ENCODE measurements at places on chromosomes 2 and 18.

DNA sequence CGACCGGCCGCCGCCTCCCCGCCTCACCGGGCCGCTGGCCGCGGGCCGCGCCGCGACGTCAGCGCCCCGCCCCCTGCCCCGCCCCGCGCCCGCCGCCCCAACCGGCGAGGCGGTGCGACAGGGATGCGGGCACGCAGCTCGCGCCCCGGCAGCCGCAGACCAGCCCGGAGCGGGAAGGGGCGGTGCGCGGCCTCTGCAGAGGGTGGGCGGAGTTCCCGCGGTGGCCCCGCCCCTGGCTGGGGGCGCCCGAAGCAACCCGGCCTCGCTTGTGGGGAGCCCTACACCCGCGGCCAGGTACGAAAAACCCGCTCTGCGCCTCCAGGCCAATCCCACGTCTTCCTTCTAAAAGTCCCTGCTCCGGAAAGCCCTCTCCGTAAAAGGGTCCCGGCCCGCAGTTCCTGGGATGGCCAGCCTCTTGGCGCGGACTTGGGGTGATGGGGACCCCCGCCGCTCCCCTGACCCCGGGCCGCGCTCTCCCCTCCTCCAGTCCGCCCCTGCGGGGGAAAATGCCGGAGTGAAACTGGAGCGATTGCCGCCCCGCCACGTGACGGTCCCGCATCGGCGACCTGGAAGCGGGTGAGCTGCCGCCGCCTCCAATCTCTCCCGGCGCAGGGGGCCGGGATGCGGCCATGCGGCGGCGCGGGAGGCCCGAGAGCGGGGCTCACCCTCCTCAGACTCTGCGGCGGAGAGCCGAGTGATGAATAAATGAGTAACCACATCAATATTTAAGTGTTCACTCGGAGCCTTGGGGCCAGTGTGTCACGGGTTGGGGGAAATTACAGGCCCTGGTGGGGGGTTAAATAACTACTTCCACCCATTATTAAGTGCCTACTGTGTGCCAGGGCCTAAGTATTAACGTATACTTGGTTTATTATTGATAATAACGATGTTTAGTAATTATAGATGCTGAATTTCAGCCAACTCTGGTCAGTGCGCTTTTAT is at the start of gene RAB11FIP5:
Gene RAB11FIP5 (minus strand): TSS at position 36 of the 942 bp plus-strand sequence. CDS start 171 bp downstream, outside the sequence.
- peak; percentile 75 for DNase-seq

- DNase-seq = no peak
Measured at GRCh38 chr2:210515911-210516310, 39.4 kb upstream of the LANCL1 start.

GRCh38 chr2:647691-648231 is 29.4 kb downstream of the TMEM18 start:
- no peak for DNase-seq

DNA sequence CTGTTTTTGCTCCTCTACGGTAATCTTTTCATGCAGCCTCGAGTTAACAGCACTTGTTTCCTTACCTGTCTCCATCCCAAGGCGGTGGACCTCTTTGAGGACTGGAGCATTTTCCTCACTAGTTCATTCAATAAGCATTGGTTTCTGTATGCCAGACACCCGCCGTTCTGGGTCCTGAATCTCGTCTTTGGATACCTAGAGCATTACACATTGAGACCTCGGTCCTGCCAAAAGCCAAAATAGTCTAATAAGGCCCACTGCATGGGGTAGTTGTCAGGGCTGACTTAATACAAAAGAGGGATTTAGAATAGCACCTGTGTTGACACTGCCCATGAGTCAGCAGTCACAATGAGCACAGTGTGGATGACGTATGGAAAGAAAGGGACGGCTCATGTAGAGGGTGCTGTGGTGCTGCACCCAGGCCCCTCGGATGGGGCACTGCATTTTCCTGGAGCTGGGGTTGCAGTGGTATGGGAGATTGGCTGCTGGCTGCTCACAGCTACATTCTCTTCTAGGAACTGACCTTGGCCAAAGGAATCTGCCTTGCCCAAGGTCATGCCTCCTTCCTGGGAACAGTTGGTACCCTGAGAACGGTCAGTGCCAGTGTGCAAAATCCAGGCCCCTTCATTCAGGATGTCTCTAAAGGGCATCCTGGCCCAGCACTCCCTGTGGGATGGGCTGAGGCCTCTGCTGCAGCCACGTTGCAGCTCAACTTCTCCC is 126.9 kb upstream of the NCK2 start:
- no peak for DNase-seq

GRCh38 chr18:52175406-52175805 is 164.6 kb upstream of the DCC start:
- DNase-seq = no peak

DNA sequence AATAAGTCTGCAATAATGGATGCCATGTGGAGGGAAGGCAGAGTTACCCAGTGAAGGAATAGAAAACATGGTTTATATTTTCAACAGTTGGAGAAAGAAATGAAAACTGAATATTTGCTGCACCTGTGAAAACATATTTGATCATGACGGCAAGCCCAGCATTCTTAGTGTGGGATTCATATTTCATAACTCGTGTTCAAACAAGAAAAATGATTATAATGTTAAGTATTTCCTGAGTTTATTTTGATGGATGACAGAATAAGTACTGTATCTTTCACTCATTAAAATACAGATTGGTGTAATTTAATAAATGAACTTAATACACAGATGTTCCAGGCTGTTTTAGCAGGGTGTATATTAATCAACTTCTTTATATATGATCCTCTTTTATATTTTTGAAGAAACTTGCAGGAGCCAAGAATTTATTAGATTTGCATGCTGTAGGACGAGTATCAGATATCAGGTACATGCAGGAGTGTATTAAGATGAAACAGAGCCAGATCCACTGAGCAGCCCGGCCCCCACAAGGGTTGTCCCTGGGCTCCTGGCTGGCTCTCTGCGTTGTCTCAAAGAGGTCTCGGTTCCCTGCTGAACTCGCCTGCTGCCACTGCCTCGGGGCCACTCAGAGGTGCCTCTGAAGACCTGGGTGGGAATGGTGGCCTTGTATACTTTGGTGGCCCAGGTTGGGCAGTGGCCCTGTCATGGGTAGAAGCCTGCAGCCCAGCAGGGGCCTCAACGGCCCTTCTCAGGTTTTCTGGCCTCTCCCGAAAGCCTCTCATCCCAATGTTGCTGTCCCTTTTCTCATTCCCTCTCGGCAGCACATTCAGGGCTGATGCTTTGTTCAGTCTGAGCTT is 95.0 kb upstream of the LDAH start:
- no peak for DNase-seq

DNA sequence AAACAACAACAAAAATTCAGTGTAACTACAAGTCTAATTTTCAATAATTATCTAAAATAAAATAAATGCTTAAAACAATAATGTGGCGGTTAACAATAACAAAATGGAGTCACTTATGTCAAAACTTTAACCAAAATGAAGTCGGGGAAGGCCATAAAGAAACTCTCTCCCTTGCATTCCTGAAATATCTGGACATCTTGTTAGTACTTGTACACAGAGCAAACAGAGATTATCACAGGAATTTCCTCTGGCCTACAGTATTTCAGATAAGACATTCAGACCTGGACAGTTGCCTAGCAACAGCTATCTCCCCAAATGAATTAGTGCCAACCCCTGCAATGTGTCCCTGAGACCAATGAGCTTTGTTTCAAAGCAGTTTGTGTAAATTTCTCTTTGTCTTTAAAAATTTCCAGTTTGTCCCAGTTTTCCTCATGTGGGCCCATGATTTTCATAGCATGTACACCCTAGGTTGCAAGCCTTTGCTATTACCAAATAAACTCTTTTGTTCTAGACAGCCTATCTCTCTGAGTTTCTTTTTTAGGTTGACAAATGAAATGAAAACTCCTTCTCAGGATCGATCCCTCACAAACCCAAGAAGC is 68.6 kb downstream of the EXOC6B start:
- DNase-seq = no peak

DNA sequence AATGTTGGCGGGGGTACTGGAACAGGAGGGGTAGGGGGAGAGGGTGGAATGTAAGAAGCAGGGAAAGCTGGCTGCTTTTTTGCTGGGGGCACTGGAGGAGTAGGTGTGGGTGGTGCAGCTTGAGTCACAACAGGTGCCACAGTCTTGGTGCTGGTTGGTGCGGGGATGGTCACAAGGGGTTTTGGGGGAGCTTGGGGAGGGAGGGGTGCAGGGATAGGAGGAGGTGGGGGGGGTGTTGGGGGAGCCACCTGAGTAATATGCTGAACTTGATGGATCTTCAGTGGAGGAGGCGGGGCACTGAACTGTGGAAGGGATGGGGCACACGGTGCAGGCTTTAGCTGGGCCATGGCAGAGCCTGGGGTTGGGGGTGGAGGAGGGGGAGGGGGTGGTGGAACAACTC is 94.4 kb downstream of the RAPH1 start:
- no peak for DNase-seq

DNA sequence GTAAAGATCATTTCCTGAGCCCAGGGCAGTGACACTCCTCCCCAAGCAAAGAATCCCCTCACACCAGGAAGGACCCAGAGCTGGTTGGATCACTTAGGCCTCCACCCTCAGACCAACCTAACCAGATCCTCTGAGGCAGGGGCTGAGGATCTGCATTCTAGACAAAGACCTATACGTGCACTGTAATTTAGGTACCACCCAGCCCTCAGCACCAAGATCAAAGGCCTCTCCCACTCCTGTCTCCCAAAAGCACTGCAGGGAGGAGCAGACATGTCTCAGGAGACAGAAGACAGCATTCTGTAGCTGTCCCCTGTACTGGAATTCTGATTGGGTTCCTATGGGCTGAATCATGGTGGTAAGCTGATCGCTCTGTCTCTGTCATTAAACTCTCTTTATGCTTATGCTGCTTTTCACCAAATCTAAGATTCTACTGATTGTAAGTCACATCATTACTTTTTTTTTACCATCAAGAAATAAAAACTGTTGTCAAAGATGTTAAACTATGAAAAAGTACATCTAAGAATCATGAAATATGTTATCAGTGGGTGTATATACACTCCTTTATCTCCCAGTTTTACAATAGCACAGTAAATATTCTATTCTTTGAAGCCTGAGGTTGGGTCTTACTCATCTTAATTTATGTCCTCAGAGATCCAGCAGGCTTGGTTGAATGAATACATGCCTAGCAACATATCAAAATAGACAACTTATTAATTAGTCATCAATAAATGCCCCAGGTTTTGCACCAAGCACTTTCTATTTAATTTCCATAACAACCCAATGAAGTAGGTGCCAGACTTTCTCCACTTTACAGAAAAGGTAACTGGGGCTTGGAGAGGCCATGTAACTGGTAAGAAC is 28.3 kb downstream of the MCFD2 start:
- no peak for DNase-seq

DNA sequence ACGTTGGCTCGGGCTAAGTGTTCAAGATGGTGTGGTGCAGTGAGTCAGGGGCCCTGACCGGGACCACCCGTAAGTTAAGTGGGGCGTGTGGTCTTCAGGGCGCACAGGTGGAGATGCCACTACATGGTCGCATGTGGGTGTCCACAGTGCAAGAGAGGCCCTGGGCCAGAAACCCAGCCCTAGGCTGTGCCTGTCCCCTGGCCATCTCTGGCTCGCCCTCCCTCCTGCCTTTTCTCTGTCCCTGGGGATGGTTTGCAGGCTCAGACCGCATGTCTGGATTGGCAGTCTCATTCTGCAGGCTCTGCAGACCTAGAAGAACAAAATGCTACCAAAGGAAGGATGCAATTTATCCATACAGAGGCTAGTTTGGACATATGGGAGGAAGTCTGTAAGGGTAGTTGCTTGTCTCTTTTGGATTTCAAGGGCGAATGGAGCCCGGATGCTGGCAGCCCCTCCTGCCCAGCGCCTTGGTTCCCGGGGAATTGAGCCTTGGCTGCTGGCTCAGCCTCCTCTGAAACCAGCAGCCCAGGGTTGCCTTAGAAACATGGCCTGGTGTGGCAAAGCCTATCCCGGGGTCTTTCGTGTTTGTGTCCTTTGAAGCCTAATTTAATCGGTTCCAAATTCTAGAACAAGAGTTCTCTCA is 417.5 kb upstream of the HS6ST1 start:
- no peak for DNase-seq

DNA sequence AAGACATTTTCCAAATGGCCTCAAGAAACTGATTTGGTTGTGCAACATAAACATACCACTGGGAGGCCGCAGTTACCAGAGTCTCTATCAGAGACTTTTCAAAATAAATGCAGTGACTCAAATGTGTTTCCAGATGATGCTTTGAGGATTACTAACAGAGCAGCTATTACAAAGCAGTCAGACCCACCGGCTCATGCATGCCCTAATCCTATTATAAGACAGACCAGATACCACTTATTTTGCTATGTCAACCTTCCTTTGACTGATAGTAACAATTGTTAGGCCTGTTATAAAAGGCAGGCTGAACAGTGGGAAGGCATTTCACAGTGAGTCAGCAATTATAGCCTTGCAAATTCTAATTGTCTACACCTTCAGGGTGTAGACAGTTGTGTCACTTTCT is 217.7 kb downstream of the LRRTM1 start:
- DNase-seq = no peak

Measured in activated CD4-positive, alpha-beta T cell treated with anti-CD3 and anti-CD28 coated beads for 4 hours (primary cell).